ENCODE measurements at places on chromosomes 4 and X.
A peak's percentile ranks its signal among the peaks of the same experiment; 100 is the strongest.

- DNase-seq, result no peak
These were observed 786 bp upstream of the ZFX start for GRCh38 chrX:24148535-24149350.

DNA sequence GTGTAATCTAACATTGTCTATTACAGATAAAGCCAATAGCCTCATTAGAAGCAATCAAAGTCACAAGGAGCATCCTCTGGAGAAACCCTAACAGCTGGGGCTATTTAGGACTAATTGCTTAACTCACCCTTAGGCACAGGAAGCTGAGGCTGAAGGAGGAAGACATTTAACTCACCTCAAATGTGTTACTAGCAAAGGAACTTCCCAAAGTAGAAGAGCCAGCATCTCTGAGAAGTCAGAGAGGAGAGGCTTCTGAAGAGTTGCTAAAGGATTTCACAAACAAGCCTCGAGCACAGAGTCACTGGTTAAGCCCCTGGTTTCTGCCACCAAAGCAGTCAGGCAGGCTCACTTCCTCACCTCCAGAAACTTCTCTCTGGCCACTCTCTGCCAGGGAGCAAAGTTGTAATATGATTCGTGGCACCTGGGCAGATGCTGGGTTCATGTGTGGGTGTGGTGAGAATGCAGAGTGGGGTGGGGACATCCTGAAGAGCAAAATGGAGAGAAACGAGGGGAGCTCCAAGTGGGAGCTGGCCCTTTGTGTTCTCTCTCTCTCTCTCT lies 201.3 kb downstream of the HS6ST2 start:
- DNase-seq, result no peak

DNA sequence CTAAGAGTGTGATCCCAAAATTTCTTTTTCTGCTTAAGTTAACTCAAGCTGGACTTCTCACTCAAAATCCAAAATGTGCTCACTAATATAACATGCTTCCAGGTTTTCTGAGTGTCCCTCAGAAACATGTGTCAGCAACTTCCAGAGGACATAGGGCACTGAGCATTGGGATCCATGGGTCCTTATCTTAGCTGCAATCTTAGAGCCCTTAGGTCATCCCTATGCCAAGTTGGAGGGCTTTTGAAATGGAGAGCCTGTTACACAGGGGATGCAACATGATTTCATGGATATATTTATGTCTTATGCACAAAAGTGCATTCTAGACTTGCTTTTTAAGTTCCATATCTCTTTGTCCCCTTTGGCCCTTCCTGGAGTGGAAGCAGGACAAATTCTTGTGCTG lies 11.7 kb upstream of the HCCS start:
- no peak for DNase-seq

GRCh38 chr4:19298998-19299397 lies 952.7 kb upstream of the SLIT2 start:
- no peak for DNase-seq

GRCh38 chr4:133355633-133356032 lies 206.5 kb downstream of the PCDH10 start:
- no peak for DNase-seq

GRCh38 chr4:77376788-77377460 lies 219.9 kb downstream of the CCNG2 start:
- DNase-seq, result no peak

DNA sequence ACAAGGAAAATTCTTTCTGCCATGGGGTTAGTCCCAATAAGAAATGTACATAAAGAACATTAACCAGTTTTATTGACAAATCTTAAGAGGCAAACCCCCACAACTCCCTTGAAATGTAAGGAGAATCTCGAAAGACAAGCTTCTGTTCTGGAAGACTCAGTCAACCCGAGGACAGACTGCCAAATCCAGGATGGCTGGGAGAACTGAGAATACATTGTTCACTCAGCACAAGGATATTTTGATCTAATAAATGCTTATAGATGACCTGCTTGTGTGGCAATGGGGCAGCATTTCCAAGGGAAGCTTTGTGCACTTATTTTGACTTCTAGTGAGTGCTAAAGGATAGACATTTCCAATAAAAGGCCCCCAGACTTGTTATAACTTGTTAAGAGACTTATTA lies 280.4 kb downstream of the DHX15 start:
- DNase-seq, result no peak

GRCh38 chr4:6573551-6573950 lies 1.4 kb upstream of the MAN2B2 start:
- no peak for DNase-seq

- no peak for DNase-seq
These were observed 78.2 kb downstream of the SLC10A7 start for GRCh38 chr4:146443525-146443924.

GRCh38 chr4:172826346-172826745 lies 342.3 kb upstream of the GALNT7 start:
- no peak for DNase-seq

- DNase-seq, result no peak
These were observed 306.3 kb upstream of the PPARGC1A start for GRCh38 chr4:24195991-24196736.

GRCh38 chr4:2136726-2137125 lies 77.6 kb downstream of the NAT8L start:
- DNase-seq, result no peak

DNA sequence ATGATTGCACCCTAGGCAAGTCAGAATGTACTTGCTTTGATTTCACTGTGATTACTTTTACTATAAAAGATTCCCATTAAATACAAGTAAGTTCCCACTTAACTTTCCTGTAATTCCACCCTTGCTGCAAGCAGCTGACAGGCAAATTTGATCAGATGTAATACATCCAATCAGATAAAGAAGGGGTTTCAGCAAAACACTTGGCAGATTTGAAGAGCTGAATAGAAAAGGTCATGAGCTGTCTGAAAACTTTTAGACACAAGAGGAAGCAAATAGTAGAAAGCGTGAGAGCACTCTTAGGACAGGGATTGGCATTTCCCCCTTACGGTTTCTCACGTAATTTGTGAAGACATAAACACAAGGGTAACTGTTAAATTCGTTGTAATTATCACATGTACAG lies 22.8 kb downstream of the HSD17B13 start:
- DNase-seq, result no peak

DNA sequence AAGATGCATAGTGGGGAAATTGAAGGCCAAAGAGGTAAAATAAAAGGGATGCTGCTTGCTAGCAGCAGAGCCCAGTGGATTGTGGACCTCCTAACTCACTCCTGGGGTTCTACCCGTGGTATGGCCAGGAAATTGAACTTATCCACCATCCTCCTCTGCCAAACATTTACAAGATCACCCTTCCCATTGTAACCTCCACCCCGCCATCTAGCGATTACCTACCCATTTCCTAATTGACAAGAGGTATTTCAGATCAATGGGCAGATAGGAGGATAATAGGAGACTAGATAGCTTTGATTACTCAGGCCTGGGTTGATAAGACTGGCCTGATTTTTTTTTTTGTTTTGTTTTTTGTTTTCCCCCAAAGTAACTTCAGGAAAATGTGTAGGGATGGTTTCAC lies 67.8 kb downstream of the REPS2 start:
- DNase-seq, result no peak

GRCh38 chrX:7390441-7390840 lies 242.5 kb upstream of the PUDP start:
- no peak for DNase-seq

DNA sequence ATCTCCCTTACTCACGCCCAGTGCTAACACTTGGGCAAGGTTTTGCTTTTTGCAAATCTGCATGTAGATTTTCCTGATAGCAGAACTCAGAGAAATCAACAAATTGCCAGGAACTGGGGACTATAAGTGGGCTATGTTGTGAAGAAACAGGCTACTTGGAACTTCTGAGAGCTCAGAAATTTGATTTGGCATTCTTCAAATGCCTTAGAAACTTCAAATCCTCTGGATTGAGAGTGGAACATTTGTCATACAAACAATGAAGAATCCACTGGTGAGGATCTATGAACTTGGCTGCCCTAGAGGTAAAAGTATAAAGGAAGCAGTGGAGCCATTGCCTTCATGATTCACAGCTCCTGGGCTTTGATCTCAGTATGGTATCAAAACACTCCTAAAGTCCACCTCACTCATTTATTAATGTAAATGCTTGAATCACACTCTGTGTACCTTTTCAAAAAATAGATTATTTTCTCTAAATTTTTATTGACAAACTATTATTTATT lies 126.0 kb downstream of the GLRA3 start:
- DNase-seq, result no peak

DNA sequence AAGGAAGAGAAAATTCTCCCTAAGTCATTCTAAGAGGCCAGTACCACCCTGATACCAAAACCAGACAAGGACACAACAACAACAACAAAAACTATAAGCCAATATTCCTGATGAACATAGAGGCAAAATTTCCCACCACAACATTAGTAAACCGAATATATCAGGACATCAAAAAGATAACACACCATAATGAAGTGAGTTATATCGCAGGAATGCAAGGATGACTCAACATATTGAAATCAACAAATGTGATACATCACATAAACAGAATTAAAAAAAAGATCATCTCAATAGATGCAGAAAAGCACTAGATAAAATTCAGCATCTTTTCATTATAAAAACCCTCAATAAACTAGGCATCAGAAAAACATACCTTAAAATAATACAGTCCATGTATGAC lies 1844.4 kb upstream of the PCDH10 start:
- DNase-seq, result no peak

DNA sequence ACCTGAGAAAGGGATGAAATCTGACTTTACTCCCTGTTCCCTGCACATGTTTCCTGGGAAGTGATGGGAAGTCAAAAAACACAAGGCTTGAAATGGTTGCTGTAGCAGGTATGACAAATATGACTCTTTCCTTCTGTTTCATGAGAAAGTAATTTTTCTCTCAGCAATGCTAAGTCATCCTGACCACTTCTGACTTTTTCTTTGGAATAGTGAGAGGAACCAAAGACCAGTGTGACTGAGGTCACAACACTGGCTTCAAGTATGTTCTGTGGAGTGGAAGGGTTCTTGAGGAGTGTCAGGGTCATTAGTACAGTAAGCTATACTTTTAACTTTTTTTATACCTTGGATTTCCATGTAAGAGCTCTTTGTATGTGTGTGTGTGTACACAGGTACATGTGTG lies 225.3 kb downstream of the PPP3CA start:
- no peak for DNase-seq

- DNase-seq, result no peak
These were observed 93.5 kb downstream of the SEL1L3 start for GRCh38 chr4:25769251-25769650.

GRCh38 chr4:1111259-1111809 lies 2.0 kb downstream of the RNF212 start:
- no peak for DNase-seq

DNA sequence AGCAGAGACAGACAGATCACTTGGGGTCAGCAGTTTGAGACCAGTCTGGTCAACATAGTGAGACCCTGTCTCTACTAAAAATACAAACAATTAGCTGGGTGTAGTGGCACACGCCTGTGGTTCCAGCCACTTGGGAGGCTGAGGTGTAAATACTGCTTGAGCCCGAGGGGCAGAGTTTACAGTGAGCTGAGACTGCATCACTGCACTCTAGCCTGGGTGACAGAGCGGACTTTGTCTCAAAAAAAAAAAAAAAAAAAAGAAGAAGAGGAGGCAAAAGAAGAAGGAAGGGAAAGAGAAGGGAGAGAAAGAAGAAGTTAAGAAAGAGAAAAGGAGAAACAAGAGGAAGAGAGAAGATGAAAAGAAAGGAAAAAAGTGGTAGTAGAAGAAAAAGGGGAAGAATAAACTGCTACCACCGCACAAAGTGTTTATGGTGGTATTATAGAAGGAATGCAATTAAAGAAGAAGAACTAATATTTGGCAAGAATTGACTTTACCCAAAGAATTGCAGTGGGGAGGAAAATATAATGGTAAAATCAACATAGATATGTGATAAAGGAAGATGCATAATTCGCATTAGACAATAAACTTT lies 19.6 kb upstream of the NSUN7 start:
- no peak for DNase-seq

GRCh38 chr4:98446499-98447375 lies 185.6 kb downstream of the RAP1GDS1 start:
- peak; percentile 30 for DNase-seq

DNA sequence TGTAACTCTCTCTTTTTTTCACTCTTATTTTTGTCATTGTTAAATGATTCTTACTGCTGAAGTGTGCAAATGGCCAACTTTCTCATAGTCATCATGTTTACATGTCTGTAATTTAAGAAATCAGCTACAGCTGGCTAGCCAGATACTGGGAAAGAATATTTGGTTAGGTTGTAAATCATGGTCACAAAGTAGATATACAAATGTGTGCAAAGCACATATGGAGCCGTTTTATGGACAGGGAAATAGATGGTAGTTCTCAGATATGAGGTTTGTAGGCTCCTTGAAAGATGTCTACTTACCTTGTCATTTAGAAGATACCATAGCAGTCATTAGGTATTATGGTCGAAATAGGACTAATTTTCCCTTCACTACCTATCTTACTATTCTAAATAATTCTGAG lies 430.4 kb downstream of the ADGRL3 start:
- DNase-seq, result no peak

GRCh38 chr4:13240066-13240465 lies 244.1 kb downstream of the RAB28 start:
- DNase-seq, result no peak

DNA sequence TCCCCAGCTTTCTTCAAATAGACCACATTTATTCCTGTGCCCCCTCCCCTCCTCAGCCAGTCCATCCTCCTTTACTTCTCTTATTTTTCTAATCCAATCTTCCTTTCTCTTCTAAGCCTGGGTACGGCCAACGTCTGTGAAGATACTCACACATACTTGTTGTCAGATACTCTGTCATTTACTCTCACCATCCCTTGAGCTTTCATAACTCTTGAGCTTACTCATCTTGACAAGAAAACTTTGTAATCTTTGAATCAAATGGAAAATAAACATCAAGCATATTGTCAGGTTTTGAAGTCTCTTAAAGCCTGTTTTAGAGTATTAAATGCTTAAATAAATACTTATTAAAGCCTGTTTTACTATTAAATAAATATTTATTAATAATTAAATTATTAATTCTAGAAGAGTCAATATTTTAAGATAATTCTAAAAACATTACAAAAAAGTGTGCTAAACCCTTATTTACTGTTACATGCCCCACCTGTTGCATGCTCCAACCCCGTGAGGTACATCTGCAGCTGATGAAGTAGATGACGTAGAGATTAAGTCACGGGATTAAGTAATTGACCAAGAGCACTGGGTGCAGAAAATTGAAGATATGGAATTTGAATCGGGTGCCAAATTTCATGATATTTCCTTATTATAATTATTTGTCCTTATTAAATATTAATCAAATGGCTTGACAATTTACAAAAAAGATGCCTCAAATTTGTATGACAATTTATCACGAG lies 1.5 kb upstream of the TRIML2 start:
- DNase-seq, result no peak

DNA sequence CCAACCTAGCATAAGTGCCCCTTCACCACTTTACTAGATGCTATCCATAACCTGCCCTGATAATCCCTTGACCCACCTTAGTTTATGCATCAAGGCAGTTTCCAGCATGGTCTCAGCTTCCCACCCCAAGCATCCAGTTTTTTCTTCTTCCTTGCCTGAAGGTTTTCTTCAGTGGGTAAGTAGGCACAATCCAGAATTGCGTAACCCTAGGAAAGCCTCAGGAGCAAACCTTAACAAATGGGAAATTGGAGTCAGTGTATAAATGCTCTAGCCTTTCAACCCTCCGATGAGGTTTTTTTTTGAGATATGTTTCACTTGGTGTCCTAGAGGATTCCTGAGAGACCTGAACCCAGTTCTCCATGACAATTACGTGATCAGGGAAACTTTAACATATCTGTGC lies 614.0 kb upstream of the BOD1L1 start:
- DNase-seq, result no peak

GRCh38 chr4:153806073-153806472 lies 17.2 kb upstream of the SFRP2 start:
- no peak for DNase-seq

All from stimulated activated CD4-positive, alpha-beta T cell treated with anti-CD3 and anti-CD28 coated beads, Interleukin-4, amount 100 ng/mL, for 4 hours (primary cell).